ENCODE measurements at places on chromosomes 16 and 17.

GRCh38 chr17:74607221-74607620, 15.1 kb upstream of the CD300LD start:
- DNase-seq = no peak

DNA sequence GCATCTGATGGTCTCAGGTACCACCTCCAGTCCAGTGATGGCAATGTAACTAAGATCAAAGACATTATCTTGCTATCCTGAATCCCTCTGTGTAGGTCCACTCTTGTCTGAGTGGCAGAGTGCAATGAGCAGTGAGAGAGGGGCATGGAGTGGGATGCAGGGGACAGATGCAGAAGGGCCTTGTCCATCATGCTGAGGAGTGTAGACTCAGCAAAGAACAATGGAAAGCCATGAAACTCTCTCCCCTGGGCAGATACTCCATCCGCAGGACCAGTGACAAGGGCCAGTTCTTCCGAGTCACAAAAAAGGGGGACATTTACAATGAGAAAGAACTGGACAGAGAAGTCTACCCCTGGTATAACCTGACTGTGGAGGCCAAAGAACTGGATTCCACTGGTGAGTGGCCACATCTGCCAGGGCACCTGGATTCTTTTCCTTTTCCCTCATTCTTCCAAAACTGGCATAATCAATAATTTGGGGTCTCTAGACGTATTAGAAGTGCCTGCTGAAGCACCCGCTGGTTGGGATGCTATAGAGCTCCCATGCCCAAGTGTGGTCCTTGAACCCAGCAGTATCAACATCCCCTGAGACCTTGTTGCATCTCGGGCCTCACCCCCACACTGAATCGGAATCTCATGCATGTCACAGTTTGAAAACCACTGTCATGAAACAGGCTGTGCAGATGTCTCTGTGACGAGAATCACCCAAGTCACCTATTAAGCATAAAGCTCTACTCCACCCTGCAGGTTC, 29.5 kb downstream of the CDH5 start:
- DNase-seq = no peak

- no peak for DNase-seq
Measured at GRCh38 chr16:8585041-8585440, 5.3 kb downstream of the TMEM114 start.

- no peak for DNase-seq
Measured at GRCh38 chr16:80883816-80884215, 79.4 kb upstream of the CDYL2 start.

DNA sequence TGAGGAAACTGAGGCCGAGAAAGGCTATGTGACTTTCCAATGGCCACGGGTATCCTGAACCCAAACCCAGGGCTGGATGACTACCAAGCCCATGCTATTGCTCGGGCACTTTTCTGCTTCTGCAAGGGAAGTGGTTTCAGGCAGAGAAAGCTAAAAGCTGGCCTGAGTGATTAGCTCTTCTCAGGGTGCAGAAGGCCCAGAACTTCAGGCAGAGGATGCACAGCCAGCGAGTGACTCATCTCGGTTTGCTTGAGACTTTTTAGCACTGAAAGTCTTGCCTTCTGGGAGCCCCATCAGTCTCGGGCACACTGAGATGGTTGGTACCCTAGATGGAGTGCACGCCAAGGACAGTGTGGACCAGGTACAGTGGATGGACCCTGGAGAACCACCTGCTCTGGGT, 129.5 kb upstream of the SDK2 start:
- DNase-seq = no peak

- DNase-seq = no peak
Measured at GRCh38 chr17:40841246-40841645, 18.8 kb upstream of the KRT10 start.

- no peak for DNase-seq
Measured at GRCh38 chr16:86138121-86139085, 239.4 kb downstream of the IRF8 start.

- DNase-seq = peak; percentile 82
Measured at GRCh38 chr17:50200457-50201275, 765 bp downstream of the COL1A1 start.

- DNase-seq = no peak
Measured at GRCh38 chr17:32350666-32351418, 885 bp downstream of the ZNF207 start.

DNA sequence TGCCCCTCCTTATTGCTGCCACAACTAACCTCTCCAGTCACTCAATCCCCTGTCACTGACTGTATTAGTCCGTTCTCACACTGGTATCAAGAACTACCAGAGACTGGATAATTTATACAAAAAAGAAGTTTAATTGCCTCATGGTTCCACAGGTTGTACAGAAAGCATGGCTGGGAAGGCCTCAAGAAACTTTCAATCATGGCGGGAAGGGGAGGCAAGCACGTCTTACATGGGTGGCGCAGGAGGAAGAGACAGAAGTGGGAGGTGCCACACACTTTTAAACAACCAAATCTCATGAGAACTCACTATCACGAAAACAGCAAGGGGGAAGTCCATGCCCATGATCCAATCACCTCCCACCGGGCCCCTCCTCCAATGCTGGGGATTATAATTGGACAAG, 86.0 kb upstream of the BCAR1 start:
- DNase-seq = no peak

DNA sequence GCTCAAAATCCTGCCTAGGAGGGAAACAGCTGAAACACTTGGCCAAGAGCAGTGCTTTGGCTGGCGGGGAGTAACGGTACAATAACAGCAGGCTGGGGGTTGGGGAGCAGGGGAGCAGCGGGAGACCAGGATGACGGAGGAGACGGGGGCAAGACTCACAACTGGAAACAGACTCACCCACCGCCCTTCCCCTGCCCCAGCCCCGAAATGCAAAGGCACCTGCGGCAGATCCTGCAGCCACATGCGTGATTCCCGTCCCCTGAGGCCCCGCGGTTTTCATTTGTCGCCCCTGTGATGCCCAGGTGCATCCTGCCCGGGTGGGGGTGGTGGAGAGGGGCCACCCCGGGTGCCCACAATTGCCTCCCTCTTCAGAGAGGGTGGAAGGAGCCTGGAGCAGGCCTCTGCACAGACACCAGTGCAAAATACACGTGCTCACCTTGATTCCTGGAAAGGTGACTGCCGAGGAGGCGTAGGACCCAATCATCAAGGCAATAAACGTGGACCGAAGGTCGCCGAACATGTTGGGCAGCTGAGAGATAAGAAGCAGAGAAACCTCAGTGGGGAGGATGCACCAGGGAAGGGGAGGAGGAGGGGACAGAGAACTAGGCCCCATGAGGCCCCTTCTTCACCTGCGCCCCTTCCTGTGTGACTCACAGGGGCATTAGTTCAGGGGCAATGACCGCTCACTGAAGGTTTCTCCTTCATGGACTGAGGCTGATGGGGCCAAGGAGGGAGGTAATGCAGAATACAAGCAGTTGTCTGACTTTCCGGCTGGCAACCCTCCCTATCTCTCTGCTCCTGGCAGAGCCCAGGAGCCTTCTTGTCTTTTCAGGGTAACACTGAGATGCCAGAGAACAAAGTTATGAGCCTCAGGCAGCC, 30.4 kb upstream of the PITPNA start:
- DNase-seq = no peak

DNA sequence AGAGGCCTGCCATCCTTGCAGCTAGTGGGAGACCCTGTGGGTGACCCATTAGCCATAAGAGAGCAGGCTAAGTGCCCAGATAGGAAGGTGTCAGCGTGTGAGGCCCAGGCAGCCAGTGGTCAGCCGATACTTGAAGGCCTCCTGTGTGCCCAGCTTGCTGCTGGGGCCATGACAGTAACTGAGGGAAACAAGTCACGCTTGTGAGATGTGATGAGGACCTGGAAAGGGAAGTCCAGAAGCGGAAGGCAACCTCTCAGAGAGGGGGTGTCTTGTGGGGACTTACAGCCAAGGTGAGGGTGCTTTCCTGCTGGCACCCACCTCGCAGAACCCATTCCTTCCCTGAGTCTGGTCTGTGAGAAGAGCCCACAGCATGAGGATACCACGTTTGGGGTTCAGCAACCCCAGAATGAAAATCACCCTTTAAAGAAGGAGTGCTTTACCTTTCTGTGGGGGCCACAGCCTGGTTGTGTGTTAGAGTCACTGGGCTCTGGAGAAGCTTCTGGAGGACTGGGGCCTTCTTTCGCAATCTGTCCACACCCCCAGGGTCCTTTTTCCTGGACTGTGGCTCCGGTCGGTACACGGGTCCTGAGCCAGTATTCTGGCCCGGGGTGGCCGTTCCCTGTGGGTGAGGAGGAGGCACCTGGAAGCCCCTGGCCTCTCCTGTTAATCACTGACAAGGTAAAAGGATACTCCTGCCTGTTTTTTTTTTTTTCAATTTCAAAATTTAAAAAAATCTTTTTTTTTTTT, 53.9 kb downstream of the PLCG2 start:
- DNase-seq = no peak

DNA sequence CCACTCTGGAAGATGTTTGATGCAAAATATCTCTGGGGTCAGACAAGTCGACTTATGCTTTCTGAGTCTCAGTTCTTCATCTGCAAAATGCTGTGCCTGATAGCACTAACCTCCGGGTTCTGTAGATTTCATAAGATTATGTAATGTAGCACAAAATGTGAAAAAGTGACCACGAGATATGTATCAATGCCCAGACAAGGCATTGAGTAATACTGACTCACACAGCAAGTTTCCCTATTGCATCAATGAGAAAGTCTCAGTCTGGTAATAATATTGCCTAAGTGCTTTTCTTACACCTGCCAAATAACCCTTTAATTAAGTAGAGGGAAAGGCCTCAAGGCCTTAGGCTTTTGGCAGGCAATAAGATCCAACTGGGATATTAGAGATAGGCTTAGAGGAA, 41.4 kb upstream of the MMP2 start:
- no peak for DNase-seq

GRCh38 chr17:37089956-37090355, 141.2 kb downstream of the AATF start:
- DNase-seq = no peak

GRCh38 chr16:70687102-70687511, 1.3 kb upstream of the MTSS2 start:
- no peak for DNase-seq

- no peak for DNase-seq
Measured at GRCh38 chr17:77295241-77295853, 154.6 kb downstream of the SEC14L1 start.

DNA sequence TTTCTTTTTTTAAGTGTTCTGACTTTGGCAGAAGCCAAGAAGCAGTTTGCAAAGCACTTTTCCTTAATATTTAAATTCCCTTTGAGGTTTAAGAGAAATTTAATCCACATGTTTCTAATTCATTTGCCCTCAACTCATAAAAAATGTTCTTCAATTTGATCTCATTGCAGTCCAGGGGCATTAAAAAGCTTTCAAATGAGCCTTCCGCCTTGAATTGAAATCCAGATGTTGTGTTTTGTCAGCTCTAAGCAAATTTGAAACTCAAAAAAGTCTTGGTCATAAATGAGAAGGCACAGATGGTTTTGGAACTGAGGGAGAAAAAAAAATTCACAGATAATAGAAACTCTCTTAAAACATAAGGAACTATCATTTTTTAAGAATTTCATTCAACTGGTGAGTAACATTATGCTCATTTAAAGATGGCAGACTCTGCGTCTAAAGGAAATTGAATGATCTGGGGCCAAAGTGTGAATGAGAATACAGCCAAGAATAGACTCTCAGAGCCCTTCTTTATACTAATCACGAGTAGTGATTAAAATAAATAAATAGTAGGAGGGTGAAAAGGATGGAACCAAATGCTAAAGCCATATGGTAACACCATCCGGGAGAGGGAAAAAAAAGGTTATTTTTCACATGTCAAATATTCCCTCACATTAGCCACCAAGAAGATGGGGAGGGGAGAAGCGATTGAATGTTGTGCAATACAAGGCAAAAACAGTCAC, 1304.7 kb downstream of the CDH8 start:
- no peak for DNase-seq

GRCh38 chr17:65670667-65671371, 109.4 kb upstream of the AXIN2 start:
- no peak for DNase-seq

DNA sequence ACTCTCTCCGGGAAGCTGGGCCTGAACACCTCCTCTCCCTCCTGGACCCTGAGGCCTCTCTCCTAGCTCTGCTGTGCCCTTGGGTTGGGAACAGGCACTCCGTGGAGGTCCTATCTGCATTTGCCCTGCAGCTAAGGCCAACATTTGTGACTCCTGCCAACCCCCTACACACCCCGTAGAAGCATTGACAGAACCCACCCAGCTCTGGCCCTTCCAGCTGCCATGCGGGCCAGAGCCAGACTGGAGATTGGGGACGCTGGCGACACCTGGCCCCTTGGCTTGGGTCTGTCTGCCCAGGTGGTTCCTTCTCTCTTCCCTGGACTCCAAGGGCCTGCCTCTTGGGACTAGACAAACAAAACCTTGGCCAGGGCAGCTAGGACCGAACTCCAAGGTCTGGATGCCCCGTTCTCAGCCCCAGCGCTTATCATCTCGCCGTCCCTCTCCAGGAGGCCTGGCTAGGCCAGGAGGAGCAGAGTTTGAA, 644 bp upstream of the RHBDF2 start:
- no peak for DNase-seq
